SJSA1 (cell line): ENCODE measurements at places on chromosomes 13 and 19. TPM values are rescaled to one million over a fixed set of nuclear protein-coding genes. Genes with fewer than 3 reads are reported as not detected.

FGF22 gene
- 0.13 TPM in 1 of 2 replicates, not detected in the other for total RNA-seq

FUT1 gene
- not detected in 2 replicates for total RNA-seq

CLEC4M gene
- total RNA-seq: not detected in 2 replicates

PCDH20 gene
- total RNA-seq: not detected in 2 replicates

BEST2 gene
- total RNA-seq: 0.13 TPM in 1 of 2 replicates, not detected in the other

ZFP82 gene
- total RNA-seq: 3.4 and 4.9 TPM in 2 replicates

CCDC194 gene
- total RNA-seq: not detected in 2 replicates
